Fibroblast of upper back skin (primary cell): ENCODE measurements at places on chromosomes 3 and 15.

DNA sequence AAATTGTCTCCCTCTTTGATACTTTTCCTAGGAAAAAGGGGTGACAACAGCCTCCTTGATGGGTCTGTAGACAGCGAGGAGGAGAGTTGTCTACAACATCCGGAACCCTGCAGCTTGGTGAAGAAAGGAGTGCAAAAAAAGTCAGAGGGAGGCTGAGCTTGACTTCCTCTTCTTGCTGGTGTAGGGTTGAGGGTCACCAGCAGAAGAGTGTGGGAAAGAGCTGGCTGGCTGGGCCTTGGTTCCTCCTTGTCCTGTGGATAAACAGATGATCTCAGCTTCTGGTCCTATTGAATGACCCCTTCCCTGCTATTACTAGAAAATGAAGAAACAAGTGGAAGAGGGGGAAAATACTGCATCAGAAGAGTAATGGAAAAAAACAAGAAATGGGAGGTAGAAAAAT lies 20.4 kb downstream of the SLC7A14 start:
- DNase-seq = no peak

GRCh38 chr3:74489050-74489792 lies 125.2 kb downstream of the CNTN3 start:
- peak; percentile 75 for DNase-seq

DNA sequence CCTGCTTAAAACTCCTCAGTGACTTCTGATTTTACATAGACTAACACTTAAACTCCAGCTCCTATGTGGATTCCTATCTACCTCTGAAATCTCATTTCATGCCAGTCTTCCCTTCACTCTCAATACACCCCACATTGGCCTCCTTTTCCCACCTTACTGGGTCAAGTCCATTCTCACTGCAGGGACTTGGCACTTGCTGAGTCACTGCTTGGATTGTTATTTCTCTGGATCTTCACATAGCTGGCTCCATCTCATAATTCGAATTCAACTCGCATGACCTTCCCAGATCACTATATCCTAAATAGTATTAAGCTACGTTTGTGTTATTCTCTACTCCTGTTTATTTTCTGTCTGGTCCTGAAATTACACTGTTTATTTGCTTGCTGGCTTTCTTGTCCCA lies 59.6 kb upstream of the FRMD4B start:
- DNase-seq = no peak

DNA sequence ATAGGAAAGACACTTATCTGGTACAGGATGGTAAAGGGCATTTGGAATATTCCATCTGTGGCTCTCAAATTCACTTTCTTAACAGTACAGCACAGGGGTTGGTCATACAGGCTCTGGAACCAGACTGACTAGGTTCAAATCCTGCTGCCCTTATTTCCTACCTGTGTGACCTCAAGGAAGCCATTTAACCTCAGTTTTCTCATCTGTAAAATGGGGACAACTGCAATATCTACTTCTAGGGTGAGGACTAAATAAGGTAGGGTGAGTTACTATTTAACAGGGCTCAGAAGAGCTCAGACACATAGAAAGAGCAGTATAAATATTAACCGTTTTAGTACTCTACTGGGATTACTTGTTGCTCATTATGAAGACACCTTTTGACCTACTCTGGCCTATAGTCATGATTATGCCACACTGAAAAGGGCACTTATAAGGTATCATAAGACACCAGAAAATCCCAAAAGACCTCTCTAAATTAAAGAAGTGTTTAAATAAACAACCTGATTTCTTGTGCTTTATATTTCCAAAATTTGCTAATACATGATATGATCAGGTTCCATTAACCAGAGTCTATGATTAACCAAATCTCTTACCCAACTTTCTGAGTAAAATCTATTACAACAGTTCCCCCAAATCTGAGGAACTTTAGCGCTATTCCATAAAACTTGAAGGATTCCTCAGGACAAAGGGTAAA lies 6.5 kb downstream of the RFTN1 start:
- DNase-seq = no peak

GRCh38 chr3:141308588-141309218 lies 59.6 kb upstream of the ZBTB38 start:
- DNase-seq = peak; percentile 59

GRCh38 chr3:171498921-171499320 lies 38.7 kb upstream of the TNIK start:
- no peak for DNase-seq

- DNase-seq = peak; percentile 42
These were observed 311.4 kb downstream of the TBC1D5 start for GRCh38 chr3:17431004-17431403.

DNA sequence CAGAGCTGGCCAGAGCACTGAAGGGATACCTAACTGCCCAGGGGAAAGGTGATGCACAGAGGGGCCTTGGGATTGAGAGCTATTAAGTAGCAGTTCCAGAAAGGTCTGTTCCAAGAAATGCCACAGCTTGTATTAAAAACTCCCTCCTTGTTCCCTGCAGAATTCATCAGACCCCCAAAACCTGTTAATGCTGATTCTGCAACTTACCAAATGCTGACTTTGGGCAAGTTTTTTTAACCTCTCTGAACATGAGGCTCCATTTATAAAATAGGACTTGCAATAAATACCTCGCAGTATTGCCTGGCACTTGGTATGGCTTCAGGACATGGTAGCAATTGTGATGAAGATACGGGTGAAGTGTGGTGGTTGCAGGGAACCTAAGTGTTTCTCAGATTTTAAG lies 30.1 kb upstream of the SYNPR start:
- no peak for DNase-seq

DNA sequence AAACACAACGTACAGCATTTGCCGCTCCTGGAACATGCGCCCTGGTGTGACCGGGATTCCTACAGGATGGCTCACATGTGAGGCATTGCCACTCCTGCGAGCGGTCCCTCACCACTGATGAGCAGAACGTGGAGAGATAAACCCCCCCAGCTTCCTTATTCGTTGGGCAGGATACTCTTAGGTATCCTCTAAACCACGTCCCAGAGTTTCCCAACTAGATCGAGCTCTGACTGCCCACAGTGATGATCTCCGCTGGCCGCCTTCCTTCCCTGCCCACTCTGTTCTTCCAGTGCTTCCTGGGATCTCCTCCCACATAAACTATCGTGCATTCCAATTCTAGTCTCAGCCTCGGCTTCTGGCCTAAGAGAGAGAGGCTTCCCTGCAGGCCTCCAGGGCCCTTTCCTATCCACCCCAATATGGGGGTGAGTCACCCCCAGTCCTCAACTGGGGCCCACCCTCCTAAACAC lies 91.8 kb downstream of the TOP2B start:
- DNase-seq = peak; percentile 72

- DNase-seq = no peak
These were observed 45.5 kb downstream of the RFTN1 start for GRCh38 chr3:16468002-16468335.
